Stimulated activated CD4-positive, alpha-beta T cell treated with anti-CD3 and anti-CD28 coated beads, Interleukin-1b, Interleukin-23, amount 100 ng/mL, for 1 hour (primary cell): ENCODE measurements at places on chromosomes 3 and 15.

- no peak for DNase-seq
Observed at GRCh38 chr3:4981665-4982494, 2.6 kb downstream of the BHLHE40 start.

DNA sequence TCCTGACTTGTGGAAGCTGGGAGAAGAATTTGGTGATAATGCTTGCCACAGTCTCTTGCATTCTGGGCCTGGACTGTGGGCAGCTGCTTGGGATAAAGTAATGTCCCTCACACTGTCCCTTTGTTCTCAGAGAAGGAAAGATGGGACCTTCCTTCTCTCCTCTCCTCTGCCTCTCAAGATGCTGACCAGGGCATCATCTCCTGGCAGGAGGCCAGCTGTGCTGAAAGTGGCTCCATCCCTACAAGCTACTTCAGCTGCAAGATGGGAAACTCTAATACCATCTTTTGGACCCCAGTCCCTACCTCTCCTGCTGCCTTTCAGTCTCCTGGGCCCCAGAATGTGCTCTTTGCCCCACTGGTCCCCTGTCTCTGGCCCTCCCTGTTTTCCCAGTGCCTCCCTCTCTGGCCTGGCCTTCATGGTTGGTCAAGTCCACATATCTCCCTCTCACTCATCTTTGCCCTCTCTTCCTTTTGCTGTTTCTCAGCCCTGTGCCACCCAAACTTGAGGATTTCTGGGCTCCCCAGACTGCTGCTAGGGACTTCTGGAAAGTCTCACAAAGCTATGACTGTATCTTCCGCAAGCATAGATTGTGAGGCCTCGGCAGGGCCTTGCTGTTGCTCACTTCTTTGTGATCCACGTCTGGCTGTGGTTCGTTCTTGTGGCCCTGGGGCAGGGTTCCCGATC lies 7.1 kb upstream of the SLC6A20 start:
- DNase-seq: no peak

DNA sequence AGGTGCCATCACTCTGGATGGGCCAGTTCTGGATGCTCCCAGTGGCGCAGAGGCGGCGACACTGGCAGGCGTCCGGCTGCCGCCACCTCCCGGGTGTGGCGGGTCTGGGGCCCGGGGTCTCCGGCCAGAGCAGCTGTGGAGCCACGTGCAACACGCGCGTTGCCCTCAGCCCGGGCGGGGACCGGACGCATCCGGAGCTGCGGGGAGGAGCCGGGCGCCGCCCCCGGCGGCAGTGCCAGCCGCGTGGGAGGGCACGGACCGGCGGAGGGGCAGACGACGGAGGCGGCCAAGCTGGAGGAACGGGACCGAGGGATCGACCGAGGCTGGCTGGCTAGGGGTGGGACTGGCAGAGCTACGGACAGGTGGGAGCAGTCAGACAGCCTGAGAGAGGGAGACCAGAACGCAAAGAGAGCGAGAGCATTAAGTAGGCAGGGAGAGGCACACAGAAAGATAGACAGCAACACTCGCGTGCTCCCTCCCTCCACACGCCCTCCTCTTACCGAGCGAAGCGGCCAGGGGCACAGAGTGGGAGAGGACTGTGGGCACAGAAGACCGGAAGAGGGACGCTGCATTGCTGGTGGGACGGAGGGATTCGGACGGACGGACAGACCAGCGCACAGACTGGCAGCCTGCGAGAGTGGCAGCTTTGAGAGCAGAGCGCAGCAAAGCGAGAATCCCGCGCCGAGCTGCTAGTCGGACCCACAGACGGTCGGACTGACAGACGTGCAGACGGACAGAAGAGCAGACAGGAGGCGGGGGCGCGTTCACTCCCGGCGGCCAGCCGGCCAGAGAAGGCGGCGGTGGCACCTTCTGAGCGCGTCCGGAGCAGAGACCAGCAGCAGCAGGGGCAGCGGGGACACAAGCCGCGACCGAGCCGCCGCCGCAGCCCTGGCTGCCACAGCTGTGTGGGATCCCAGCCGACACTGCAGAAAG lies at the start of gene ARPP21:
TSS of gene ARPP21 (plus strand) at position 272 of the 933 bp plus-strand sequence. CDS start 42,227 bp downstream, outside the sequence.
- DNase-seq: no peak

DNA sequence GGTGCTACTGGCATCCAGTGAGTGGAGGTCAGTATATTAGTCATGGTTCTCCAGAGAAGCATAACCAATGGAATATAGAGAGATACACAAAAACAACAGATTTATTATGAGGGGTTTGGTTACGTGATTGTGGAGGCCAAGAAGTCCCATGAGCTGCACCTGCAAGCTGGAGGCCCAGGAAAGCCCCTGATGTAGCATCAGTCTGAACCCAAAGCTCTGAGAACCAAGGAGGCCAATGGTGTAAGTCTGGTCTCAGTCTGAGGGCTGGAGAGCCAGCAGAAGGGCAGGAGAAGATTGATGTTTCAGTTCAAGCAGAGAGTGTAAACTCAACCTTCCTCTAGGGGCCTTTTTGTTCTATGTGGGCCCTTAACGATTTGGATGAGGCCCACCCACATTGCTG lies 144.1 kb downstream of the KLF13 start:
- DNase-seq: no peak

GRCh38 chr15:81666839-81667238 lies 292.8 kb upstream of the TMC3 start:
- DNase-seq: no peak

DNA sequence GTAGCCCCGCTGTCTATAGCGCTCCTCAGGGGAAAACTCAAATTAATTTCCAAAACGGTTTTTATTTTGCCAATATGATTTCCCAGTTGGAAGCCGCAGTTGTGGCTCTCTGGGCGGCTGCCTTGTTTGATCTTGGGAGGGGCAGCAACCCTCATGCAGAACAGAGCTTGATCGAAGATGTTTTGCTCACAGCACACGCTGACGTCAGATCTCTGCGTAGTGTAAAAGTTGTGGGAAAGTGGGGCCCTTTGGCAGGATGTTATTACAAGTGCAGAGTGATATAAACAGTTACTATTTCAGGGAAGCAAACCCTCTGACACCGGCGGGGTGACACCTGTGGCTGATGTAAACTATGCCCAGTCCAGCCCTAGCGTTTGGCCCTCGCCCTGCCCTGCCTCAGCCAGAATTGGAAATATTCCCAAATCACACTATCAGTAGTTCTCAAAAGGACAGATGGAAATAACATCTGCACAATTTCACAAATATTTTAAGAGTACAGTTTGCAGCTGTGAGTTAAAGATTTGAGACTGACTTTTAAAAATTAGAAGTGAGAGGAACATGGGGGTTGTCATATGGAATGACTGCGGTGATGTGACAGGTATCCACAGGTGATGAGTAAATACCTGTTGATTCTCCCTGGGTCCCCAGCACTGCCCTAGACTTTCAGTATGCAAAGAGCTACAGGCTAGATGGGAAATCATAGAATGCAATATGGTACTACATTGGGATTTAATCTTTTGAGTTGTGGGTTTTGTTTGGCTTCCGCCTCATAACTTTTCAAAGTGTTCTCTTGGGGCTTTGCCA lies 1.7 kb downstream of the SYNM start:
- DNase-seq: no peak
